ENCODE measurements at places on chromosomes 2 and 18.

GRCh38 chr2:157421331-157421944 is 22.5 kb downstream of the CYTIP start:
- ATAC-seq = no peak

DNA sequence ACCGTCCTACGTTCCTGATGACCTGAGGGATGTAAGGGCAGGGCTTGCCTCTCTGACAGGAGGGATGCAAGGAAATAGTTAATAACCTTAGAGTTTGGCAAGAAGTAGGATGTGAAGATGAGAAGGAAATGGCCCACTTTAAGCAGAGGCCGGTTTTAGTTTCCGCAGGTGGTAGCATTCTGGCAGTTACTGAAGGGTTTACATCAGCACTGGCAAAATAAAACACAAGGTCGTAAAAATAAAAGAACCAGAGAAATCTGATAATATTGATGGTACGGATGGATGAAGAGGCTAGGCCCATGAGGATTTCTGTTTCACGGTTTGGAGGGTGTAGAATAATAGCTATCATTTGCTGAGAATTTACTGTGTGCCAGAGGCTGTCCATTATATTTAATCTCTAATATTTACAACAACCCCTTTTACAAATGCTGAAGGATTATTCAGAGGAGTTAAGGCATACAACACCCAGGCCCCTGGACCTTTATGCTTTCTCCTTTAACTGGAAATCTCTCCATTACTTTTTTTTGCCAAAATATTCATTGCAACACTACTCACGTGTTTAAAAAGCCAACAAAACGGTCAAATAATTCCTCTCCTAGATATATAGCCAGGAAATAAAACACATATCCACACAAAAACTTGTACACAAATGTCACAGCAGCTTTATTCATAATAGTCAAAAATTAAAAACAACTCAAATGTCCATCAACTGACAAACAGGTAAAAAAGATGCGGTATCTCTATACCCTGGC is 28.5 kb downstream of the DAPL1 start:
- ATAC-seq = no peak

- ATAC-seq = no peak
Observed at GRCh38 chr2:191666226-191666625, 11.7 kb upstream of the NABP1 start.

DNA sequence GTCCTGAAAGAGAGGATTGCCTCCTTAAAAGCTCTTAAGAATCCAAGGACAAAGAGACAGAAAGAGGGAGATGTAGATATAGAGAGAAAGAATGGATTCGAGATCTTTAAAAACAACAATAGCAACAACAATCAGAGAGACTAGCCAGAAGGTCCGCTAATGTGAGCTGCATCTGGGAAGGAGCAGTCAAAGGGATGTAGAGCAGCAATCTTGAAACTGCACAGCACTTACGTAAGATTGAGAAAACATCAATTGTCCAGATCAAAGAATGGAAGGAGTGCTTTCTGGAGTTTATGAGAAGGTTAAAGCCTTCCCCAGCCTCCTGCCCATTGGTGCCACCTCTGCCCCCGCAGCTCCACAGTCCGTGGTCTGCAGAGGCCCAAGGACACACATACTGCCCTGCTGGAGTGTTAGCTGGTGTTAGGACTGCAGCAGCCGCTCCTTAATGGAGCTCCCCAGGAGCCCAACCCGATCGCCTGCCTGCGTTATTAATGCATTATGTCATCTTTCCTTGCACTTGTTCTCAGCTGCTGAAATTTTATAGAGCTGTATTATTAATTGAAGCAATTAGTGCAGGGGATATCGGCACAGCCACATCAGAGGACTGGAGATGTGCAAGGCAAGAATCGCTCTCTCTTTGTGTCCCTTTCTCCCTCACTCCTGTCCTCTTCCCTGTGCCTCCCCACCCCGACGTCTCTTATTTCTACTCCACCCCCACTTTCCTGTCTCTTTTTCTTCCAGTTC is 94.2 kb upstream of the STPG4 start:
- no peak for ATAC-seq

GRCh38 chr2:217030081-217030480 is 170.2 kb upstream of the TNP1 start:
- ATAC-seq = no peak
